Activated naive CD4-positive, alpha-beta T cell treated with anti-CD3 and anti-CD28 coated beads, Interleukin-2, amount 50 U/mL, for 16 hours (primary cell): ENCODE measurements at places on chromosomes 4 and X.

GRCh38 chrX:46200413-46200812, 344.8 kb downstream of the ZNF674 start:
- DNase-seq = no peak

GRCh38 chr4:29066861-29067260, 1653.3 kb upstream of the PCDH7 start:
- DNase-seq = no peak

DNA sequence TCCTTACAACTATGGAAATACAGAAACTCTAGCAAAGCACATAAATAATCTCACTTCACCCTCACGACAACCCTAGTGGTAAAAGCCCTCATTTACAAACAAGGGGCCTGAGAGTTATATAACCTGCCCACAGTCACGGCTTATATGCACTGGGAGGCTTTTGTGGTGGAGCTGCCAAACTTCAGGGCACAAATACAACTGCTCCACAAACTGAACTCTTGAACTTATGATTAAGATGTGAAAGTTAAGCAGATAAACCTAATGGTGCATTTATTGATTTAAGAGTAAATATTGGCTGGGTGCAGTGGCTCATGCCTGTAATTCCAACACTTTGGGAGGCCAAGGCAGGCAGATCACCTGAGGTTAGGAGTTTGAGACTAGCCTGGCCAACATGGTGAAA, 19.0 kb downstream of the SLC2A9 start:
- no peak for DNase-seq

DNA sequence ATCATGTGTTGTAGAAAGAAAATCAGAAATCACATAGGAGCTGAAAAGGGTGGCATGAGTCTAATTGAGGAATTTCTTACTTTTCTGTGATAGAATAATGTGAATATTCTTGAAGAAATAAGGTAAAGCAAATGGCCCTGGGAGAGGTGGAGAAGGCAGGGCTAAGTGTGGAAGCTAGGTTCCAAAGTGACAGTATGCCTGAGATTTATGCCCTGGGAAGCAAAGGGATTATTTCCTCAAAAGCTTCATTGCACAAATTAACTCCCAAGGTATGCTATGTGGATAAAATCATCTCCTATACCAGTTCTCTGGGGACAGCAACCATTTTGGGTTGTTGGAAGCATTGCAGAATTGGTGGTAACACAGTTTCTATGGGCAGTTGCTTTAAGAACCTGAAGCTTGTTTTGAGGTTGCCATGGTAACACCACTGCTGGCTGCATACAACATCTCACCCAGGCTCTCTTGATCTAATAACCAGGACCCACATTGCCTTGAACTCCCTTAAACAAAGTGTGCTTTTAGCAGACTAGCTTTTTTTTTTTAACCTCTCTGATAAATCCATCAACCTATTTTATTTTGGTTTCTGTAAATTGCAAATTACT, 21.0 kb downstream of the MAOA start:
- no peak for DNase-seq

DNA sequence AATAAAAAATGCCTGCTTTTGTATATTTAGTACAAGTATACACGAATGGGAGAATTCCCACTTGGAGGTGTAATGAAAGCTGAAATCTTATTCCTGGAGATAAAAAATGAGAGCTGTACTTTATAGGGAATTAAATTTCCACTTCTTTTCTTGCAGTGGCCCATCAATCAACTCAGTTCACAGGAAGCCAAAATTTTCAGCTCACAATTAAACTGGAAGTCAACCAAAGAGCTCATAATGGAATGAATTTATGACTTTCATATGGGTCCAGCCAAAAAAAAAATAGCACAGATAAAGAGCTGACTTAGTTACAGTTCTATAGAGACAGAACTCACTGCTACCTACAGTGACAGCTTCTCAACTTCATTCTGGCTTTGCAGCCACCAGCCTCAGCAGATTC, 115.2 kb upstream of the TBC1D9 start:
- DNase-seq = no peak

DNA sequence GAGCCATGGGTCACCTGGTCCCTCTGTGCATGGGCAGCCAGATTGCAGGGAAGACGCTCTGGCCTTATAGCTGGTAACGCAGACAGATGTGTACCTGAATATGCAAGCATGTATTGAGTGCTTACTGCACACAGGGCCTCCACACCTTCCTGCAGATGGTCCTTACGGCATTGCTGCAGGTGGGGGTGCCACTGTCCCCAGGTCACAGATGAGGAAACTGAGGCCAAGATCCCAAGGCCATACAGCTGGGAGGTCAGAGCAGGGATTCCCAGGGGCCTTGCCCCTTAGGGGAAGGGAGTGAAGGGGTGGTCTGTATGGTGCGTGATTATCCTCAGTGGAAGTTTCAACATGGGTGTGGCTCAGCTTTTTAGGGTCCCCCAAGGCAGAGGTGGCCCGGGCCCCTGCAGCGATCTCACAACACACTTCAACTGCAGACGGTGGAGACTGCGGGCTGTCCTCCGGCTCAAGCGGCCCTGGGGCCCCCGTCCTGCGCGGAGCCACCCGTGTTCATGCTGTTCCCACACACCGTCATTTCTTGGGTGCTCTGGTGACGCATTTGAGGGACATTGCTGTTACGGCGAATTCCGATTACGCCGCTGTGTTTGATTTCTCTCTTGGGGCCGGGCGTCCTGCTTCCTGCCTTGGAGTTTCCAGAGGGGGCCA, 8.1 kb downstream of the DOK7 start:
- DNase-seq = no peak

DNA sequence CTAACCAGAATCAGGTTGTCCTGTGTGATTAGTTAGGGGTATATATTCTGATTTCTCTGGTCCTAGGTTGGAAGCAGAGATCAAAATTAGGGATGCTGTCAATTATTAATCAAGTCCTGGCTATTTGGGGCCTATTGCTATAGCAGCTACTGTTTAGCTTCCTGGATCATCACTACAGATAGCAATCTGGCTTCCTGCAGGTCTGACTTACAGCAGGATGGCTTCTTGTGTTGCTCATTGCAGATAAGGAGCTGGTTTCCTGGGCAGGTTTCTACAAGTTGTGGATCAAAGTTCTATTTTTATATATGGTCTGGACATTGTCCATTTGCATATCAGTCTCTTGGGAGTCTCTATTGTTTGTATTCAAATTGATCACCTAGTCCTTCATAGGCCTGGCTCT, 57.7 kb upstream of the C4orf54 start:
- DNase-seq = no peak

- DNase-seq = no peak
Measured at GRCh38 chrX:136691028-136691809, 43.3 kb downstream of the CD40LG start.

GRCh38 chrX:72254816-72255215, 16.0 kb upstream of the ERCC6L start:
- DNase-seq = no peak

GRCh38 chr4:17624821-17625220, 10.4 kb downstream of the MED28 start:
- no peak for DNase-seq

- DNase-seq = no peak
Measured at GRCh38 chr4:68359508-68359907, 9.6 kb upstream of the YTHDC1 start.

DNA sequence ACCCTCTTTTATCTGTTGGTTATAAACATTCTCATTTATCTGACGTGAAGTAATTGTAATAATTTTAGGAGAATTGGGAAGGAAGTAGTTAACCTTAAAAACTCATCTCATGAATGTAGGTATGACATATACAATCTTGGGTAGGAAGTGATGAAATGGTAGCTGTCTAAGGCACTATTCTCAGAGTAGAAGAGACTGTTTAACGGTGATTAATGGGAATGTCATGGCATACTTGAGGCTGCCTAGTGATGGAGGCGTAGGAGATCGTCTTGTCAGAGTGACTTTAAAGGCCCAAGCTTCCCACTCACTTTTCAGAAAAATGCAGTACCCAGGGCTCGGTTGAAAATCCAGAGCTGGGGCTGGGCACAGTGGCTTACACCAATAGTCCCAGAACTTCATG, 19.4 kb upstream of the AGA start:
- DNase-seq = no peak

GRCh38 chr4:55445921-55446577, 50.3 kb downstream of the TMEM165 start:
- DNase-seq = no peak

- DNase-seq = no peak
Measured at GRCh38 chr4:4858527-4859324, 739 bp upstream of the MSX1 start.

DNA sequence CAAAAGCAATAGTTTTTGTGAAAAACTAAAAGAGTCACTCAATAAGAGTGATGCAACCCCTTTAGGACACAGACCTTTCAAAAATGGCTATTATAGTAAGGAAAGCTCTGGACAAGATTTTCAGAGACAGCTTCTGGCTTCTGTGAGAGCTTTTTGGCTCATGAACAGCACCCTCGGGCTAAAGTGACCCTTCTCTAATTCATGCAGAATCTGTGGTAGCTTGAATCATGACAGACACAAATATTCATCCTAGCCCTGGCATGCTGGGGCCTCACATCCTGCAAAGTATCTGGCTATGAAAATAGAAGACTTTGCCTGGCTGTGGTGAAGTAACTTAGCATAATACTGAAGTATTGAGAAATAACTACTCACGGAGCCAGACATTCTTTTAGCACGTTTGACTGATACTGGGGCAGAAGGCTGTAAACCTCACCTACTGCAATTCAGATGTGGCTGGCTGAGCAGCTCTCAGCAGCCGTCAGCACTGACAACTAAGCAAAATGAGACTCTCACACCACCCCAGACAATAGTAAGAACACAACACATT, 327.3 kb downstream of the MAPK10 start:
- no peak for DNase-seq

DNA sequence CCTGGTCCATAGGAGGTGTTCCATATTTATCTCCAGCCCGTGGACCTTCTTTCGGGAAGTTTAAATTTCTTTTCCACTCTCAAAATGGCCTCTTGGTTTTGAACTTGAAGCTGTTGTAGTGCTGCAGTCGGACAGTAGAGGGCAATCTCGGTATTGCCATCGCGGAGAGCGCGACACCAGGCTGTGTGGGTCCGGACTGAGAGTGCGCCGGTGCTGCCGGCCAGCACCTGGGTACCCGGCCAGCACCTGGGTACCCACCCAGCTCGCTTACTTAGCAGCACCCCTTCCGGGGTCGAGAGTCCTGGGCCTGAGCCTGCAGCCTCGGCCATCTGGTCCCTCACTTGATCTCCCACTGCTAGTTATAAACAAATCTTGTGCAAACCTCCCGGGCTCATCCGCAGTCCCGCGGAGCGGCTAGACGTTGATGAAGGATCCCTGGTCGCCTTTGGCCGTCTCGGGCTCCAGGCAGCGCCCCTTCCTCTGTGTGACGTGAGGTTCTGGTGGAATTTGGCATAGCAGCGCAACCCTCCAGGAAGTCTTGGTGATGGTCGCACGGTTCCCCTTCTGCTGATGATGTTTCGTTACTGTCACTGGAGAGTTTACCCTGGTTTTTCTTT, 18.0 kb downstream of the FAM9A start:
- DNase-seq = peak; percentile 41

DNA sequence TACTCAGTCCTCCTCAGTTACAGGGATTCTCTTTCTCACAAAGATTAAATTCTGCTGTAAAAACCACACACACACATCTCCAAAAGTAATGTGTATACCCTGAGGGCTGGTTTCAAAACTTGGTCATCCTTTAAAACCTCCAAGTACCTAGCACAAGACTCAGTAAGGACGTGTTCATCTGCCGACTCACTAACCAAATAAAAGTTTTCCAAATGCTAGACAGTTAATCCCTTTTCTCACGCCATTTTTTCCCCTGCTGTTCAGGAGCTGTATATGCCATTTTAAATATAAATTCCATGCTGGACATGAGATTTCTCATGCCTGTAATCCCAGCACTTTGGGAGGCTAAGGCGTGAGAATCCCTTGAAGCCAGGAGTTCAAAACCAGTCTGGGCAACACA, 3.9 kb upstream of the SAT1 start:
- DNase-seq = no peak

DNA sequence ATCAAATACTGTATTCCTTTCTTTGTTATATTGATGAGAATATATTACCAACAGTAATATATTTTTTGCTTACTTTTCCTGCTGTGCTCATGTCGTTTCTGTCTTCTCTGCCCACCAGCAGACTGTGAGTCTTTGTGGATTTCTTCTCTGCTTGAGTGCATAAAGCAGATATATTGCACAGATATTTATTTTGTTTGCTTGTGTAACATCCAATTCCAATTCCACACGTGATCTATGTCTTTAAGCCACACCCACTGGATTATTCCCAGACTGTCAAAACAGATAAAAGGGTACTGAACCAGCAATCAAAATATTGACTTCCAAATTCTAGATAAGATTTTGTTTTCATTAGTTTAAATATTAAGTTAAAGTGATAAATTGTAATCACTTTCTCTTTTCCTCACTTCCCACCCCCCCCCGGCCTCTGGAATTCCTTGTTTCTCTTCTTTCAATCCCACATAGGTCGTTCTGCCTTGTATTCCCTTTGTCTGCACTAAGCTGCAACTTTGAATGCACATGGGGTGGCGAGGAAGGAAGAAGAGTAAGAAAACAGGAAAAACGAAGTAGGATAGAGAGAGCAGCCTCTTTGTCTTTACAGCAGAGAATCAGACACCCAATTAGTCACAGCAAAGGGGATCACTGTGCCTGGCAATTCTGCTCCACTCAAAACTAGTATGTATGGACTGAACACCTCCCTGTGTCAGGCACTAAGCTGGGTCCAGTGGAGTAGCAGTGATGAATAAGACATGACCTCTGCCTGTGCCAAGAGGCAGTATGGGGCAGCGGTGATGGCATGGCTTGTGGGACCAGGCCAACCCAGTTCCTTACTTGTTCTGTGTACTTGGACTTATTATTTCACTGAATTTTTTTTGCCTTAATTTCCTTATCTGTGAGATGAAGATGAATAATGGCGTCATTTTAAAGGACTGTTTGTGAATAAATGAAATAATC, at the start of gene ADH1B:
Gene ADH1B, minus strand, starts transcription at position 161 of the 951 bp plus-strand sequence. Its CDS starts 70 bp downstream, at position 91.
- no peak for DNase-seq

GRCh38 chr4:80069837-80070731, 2.9 kb downstream of the ANTXR2 start:
- no peak for DNase-seq

DNA sequence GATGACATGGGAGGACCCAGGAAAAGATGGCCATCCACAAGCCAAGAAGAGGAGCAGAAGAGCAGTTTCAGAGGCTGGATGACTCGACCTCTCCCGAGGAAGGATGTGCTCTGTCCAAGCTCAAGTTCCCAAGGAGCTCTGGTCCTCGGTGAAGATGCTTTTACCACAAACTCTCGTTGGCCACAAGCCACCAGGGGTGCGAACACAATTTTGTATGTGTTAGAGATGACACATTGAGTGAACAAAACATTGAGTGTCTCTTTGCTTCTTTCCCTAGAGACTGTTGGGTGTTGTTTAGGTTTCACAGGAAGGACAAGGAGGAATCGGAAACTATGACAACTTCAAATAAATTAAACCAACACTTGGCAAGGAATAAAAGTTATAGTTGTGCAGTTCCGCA, 26.3 kb downstream of the FGFBP1 start:
- DNase-seq = no peak

DNA sequence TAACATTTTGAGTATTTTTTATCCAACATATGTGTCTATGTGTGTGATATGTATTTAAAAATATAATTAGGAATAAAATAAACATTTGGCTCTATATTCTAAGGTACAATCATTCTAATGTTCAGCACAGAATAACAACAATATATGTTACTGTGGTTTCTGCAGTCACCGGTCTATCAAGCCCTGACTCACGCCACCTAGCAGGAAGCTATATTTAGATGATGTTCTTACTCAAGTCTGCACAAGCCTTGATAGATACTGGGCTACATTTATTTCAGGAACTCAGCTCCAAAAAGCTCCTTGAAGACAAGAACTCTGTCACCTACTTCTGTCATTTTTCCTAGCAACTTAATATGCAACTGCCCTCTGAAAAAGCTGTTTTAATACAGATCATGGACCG, 152.0 kb upstream of the FTHL17 start:
- DNase-seq = no peak
